Smooth muscle cell of the brain vasculature (primary cell): ENCODE measurements at places on chromosomes 2 and 18.

DNA sequence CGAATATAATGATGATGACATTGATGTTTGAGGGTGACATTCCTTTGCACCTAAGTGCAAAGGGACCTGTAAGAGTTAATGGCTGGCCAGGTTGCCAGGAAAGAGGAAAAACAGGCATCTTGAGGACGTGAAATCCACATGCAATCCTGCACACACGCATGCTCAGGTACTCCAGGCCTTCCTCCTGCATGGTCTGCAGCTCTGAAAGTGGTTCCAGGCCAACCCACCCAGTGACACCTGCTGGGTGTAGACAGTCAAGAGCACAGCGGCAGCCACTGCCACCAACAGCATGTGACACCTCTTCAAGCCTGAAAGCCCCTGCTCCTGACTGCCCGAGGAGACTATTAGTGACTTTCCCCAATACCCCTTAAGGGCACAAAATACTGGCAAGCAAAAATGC lies 101.6 kb downstream of the PIEZO2 start:
- no peak for DNase-seq

- DNase-seq = no peak
Observed at GRCh38 chr18:9066817-9067306, 35.6 kb upstream of the NDUFV2 start.

GRCh38 chr2:127143841-127144782 lies 37.2 kb upstream of the BIN1 start:
- DNase-seq = peak; percentile 43

DNA sequence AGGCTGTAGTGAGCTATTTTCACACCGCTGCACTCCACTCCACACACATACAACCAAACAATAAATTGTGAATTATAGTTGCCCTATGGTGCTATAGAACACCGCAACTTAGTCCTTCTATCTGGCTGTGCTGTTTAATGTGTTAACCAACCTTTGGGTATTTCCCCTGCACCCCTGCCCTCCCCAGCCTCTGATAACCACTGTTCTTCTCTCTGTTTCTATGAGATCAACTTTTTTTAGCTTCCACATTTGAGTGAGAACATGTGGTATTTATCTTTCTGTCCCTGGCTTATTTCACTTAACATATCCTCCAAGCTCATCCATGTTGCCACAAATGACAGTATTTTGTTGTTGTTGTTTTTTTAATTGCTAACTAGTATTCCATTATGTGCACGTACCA lies 32.5 kb downstream of the TET3 start:
- no peak for DNase-seq

DNA sequence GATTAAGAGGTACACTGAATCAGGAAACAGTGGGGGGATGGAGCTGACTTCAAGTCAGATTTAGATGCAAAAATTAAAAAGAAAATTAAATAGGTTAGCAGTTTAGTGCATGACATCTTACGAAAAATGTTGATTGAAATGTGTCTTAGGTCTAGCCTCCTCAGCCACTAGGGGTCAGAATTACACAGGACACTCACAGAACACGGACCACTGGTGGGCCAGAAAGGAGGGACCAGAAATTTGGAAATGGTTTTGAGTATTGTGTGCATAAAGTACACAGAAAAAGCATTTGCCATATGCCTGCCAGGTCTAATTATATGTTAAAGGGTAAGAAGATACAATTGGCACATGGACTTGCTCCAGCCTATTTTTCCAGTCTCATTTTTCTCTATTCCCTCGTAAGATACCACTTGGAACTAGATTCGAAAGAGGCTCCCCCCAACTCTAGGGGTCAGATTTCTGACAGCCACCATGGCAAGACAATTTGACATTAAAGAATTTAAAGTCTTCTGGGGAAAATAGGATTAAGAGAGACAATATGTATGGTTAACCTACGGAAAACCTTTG lies 550.2 kb upstream of the SETBP1 start:
- DNase-seq = peak; percentile 41

DNA sequence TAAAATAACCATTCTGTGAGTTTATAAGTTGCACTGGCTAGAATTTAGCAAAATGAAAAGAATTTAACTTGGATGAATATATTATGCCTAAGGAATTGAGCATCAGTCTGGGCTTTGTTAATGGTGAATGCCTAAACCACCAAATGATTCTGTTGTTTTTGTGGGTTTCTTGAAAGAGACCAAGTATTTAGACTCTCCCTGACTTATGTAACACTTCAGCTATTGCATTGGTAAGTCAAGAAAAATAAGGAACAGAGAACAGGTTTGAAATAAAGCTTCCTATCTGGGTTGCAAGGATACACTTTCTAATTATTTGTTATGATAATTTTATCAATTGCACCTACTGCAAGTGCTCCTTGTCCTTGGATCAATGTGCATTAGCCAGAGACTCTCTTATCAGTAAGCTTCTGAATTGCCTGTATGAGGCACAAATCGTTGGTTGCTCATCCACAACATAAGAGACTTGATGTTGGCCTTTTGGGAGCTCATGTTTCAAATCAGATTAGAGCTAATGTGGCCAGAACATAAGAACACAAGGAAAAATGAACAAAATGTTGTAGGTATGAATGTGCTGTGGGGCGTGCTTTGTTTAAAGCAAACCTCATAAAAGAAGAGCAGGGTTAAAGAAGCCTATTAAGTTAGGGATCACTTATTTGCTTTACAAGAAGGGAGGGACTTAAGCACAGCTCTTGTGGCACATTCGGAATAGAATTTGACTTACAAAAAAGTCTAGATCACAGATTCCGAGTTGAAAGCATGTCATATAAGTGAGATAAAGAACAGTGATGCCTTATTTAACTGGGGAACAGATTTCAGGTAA lies 37.2 kb downstream of the PRKCE start:
- no peak for DNase-seq

GRCh38 chr2:31270822-31271231 lies 36.9 kb downstream of the EHD3 start:
- DNase-seq = no peak

DNA sequence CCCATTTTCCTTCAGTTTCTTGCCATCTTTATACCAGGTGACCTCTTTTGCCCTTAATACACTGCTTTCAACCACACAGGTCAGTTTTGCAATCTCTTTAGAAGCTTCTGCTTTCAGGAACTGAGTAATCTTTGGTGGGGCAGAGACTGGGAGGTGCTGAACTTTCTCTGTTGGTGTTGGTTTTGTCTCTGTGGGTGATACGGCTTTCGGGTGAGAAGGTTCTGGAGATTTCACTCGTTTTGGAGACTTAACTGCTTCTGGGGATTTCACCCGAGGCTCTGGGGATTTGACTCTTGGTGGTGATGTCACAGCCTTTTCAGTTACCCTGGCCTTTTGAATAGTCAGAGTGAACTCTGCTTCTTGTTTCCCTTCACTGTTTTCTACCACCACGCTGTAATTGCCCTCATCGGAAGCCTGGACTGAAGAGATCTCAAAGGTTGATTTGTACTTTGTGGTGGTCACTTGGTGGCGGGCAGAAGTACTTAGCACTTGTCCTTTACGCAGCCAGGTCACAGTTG lies 50.4 kb downstream of the PLEKHA3 start:
- DNase-seq = no peak

- DNase-seq = no peak
Observed at GRCh38 chr2:68905116-68905515, 33.9 kb upstream of the BMP10 start.

DNA sequence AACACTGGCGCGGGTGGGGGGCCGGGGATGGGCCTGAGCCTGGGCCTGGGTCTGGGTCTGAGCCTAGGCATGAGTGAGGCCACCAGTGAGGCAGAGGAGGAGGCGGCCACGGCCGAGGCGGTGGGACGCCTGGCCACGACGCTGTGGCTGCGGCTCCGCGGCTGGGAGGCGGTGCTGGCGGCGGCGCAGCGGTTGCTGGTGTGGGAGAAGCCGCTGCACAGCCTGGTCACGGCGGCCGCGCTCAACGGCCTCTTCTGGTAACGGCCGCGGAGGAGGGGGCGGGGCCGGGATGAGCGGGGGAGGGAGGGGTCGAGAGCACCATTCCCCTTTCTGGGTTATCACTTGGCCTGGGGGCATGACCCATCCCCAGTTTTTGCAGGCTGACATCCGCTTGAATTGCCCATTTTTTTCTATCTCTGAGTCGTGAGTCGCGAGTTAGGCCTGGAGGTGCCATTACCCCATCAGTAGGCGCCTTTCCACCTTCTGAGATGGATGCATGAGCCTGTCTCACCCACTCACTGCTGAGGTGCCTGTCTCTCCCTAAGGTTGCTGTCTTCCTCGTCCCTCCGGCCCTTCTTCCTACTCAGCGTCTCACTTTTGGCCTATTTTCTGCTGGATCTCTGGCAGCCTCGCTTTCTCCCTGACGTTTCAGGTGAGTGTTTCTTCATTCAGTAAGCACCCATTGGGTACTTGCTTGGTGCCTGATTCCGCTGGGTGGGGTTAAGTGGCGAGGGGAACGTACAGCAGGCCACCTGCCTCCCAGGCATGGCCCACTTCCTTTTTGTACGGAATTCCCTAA lies 501 bp downstream of the RETREG2 start:
- no peak for DNase-seq

- no peak for DNase-seq
Observed at GRCh38 chr18:11960743-11961380, 20.4 kb upstream of the IMPA2 start.

GRCh38 chr2:212726403-212726802 lies 187.8 kb upstream of the ERBB4 start:
- DNase-seq = no peak

- DNase-seq = no peak
Observed at GRCh38 chr2:181459621-181460021, 2.4 kb downstream of the ITGA4 start.

- no peak for DNase-seq
Observed at GRCh38 chr2:241020201-241020600, 21.8 kb downstream of the SNED1 start.

- no peak for DNase-seq
Observed at GRCh38 chr2:48852938-48853337, 97.4 kb upstream of the LHCGR start.

- no peak for DNase-seq
Observed at GRCh38 chr18:52452427-52452826, 112.4 kb downstream of the DCC start.

- DNase-seq = no peak
Observed at GRCh38 chr2:232973011-232973735, 39.9 kb downstream of the NGEF start.

DNA sequence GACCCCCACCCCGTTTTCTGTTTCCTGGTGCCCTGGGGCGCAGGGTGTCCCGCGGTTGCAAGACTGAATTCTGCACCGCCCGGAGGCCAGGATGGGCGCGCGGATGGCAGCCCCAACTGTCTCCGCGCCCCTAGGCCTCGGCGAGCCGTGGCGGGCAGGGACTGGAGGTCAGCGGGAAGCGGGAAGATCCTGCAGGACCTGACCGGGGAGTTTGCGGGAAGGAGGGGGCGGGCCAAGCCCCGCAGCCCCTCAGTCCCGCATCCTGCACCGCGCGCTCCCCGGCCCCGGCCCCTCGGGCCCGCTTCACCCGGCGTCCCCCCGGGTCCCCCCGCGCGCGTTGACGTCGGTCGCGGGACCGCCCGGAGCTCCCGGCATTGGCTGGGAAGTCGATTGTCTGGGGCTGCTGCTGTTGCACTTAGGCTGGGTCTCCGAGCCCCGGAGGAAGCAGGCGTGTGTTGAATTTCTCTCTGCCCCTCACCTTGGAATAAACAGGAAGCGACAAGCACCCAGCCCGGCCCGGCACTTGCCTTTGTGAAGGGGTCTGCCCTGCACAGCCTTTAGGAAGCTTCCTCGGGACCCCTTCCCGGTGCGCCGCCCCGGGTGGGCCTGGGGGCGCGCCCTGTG lies at the start of gene LDLRAD4:
Gene LDLRAD4 (plus strand): TSS at position 393 of the 624 bp plus-strand sequence.
- DNase-seq = no peak

- no peak for DNase-seq
Observed at GRCh38 chr2:222424729-222425671, 657 bp downstream of the SGPP2 start.

DNA sequence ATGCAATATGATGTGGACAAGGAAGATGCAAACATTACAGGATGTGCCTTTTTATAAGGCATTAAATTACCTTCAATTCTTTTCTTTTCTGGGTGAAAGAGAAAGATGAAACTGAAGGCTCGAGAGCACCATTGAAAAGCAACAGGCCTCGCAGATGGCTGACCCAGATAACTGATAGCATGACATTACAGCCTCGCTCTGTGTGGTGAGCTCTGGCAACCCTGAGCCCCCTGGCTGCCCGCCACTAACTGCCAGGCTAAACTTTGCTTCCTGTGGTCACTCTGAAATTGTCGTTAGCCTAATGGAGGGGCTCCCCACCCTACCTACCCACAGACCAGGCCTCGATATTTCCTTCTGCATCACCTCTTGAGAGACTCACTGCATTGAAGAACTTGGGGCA lies 516.8 kb upstream of the FANCL start:
- DNase-seq = no peak

- DNase-seq = no peak
Observed at GRCh38 chr2:215602997-215603396, 167.1 kb upstream of the FN1 start.

DNA sequence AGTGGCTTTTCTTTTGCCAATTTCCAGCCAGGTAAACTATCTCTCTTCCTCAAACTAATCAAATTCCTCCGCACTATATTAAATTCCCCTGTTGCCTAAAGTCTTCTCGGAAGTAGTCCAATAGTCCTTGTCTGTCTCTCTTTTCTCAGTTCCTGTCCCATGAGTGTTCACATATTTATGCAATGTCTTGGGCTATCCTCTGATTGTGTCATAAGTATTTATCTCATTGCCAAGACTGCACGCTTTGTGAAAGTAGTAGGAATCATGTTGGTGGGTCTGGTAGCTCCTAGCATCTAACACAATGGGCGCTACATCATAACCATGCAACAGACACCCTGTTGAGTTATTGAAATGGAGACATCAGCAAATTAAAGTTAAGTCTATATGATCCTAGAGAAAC lies 59.9 kb upstream of the POU3F3 start:
- no peak for DNase-seq
